ENCODE measurements at places on chromosomes 1 and 21. TPM values are rescaled to one million over a fixed set of nuclear protein-coding genes. Genes with fewer than 3 reads are reported as not detected.

Gene ALG14
- total RNA-seq: 0.74 TPM

Gene NFASC
- 38.5 TPM for total RNA-seq

Gene MATN1
- total RNA-seq: not detected

Gene EPHA10
- not detected for total RNA-seq

GRCh38 chr21:22355949-22356348 lies 1357.7 kb downstream of the NCAM2 start:
- DNase-seq: no peak

DNA sequence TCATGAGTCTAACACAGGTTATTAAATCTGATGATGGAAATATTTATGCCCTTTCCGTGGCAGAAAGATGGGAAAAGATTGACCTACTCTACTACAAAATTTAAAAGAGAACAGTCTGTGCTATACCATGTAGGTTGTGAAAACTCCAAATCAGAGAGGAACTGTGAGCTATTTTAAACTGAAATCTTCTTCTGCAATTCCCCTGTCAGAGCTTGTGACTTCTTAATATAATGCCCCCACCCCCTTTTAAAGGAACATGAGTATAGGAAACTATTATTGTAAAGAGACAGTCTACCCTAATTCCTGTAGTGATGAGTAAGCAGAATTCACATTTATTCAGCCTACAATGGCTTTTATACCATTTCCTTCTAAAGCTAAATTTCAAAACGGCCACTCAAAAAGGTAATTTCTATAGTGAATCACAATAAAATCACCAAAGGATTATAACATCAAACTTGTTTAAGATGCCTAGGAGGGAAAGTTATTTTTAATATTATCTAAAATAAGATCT lies 11.7 kb downstream of the DSCAM start:
- no peak for DNase-seq

GRCh38 chr1:169175461-169175860 lies 69.0 kb downstream of the ATP1B1 start:
- DNase-seq: no peak

DNA sequence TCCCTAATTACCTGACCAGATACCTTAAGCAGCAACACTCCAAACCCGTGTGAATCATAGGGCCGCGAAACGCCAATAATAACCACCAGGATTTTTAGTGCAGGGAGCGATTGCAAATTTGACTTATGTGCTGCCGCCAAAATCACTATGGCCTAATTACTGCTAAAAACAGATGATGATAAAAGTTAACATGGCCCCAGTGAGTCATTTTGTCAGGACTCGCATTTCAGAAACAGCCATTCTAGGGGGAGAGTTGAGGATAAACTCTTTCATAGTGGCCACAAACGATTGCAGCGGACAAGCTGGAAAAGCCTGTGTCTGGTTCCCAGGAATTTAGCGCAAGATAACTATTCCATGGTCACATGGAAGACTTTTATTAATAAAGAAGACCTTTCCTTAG lies 103.4 kb downstream of the HLX start:
- no peak for DNase-seq

GRCh38 chr1:25520446-25521061 lies 22.9 kb upstream of the LDLRAP1 start:
- peak; percentile 82 for DNase-seq

GRCh38 chr1:217053676-217054075 lies 330.4 kb upstream of the ESRRG start:
- DNase-seq: no peak

DNA sequence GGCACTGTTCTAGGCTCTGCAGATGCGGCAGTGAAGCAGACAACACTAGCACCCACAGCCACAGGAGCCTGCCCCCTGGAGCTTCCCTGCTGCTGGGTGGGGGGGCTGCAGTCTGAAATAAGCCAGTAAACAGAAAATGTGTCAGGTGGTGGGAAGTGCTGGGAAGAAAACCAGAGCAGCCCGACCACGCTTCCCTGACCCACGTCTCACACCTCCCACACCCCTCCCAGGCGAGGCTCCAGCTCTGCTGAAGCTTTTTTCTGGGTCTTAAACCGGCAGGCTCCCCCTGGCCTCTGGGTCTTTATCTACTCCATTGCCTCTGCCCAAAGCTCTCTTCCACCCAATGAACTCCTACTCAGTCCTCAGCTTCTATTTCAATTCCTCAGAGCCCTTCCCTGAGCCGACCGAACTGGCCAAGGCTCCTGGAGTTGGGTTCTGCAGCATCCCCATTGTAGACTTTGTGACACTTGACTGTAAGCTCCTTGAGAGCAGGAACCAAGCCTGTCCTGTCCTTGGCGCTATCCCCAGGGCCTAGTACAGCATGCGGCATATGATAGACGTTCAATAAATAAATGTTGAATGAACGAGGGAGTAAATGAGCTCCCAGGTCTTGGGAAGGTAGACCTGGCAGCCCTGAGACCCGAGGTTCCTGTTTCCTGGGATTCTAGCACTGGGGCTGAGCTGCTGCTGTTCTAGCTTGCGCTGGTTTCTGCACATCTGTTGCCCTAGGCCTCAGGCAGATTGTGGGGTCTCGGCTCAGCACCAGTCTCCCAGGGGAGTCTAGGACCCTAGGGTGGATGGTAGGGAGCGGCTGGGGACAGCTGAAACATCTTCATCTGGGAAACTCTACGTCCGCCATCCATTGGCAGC lies 18.4 kb downstream of the MIIP start:
- no peak for DNase-seq

GRCh38 chr1:78688697-78689096 lies 39.1 kb downstream of the IFI44 start:
- no peak for DNase-seq

DNA sequence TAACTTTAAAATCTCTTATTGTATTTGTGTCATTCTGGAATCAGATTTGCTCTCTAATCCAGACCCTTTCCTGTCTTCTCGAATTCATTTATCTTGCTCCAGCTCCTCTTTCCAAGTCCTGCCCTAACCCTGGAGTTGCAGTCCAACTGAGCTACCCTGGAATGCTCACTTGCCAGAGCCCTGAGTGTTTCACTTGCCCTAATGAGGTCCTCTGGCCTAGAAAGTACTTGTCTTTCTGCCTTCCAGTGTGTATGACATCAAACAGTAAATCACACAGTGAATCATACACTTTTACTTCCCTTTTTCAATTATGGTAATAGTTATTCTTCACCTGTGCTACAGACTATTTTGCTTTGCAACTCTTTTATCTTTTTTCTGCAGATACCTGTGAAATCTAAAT lies 96.9 kb downstream of the NEK7 start:
- DNase-seq: no peak

DNA sequence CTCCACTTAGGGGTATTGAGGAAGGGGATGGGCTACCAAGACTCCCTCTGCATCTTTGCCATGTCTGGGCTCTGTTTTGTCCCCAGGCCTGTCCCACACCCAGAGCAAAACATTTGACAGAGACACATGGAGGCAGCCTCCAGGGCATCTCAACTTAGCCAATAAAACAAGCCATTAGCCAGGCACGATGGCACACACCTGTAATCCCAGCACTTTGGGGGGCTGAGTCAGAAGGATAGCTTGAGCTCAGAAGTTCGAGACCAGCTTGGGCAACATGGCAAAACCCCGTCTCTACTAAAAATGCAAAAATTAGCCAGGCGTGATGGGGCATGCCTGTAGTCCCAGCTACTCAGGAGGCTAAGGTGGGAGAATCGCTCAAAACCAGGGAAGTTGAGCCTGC lies 120.3 kb upstream of the IPO9 start:
- no peak for DNase-seq

- DNase-seq: no peak
These were observed 9.8 kb upstream of the KDM4A start for GRCh38 chr1:43639976-43640794.

DNA sequence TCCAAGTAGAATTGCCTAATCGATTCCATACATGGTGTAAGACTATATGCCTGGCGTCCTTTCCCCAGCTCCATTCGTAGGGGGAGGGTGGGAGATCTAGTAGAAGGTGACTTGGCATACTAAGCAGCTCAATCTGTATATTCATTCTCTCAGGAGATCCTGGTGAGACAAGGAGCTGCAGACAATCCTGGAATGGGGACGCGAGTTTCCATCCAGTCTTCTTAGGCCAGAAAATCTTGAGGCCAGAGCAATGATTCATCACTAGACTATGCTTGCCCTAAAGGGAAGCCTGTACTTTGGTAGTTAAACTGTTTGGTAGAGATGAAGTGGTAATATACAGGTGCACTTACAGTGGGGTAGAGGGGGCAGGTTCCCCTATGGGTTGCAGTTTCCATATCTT lies 468.7 kb downstream of the ADGRL2 start:
- no peak for DNase-seq

DNA sequence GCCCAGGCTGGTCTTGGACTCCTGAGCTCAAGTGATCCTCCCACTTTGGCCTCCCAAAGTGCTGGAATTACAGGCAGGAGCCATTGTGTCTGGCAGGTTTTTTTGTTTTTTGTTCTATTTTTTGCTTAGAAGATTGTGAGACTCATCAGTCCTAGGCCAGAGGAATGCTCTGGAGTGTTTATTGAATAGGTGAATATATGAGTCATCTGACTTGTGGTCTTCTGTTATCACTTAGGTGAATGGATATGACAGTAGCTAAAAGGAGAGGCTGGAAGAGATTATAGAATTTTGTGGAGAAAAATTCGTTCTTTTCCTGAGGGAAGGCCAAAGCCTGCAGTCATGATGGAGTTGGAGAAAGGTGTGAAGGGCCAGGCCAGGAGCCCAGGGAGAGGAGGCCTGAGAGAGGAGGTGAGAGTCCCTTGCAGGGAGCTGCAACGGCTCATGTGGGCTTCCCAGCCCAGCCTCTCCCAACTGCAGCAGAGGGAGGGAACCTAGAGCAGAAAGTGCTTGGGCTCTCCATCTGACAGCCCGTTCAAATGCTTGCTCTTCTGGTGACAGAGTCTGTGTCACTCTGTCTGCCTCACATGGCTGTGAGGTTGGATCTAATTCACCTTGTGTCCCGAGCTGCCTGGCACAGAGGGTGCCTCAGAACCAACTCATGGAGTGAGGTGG lies 31.6 kb upstream of the ACOT11 start:
- no peak for DNase-seq

Data from right atrium auricular region (tissue), 2 donors.